Stimulated activated CD8-positive, alpha-beta memory T cell treated with anti-CD3 and anti-CD28 coated beads, Interleukin-4, amount 100 ng/mL, for 24 hours (primary cell): ENCODE measurements at places on chromosomes 12 and 14.

DNA sequence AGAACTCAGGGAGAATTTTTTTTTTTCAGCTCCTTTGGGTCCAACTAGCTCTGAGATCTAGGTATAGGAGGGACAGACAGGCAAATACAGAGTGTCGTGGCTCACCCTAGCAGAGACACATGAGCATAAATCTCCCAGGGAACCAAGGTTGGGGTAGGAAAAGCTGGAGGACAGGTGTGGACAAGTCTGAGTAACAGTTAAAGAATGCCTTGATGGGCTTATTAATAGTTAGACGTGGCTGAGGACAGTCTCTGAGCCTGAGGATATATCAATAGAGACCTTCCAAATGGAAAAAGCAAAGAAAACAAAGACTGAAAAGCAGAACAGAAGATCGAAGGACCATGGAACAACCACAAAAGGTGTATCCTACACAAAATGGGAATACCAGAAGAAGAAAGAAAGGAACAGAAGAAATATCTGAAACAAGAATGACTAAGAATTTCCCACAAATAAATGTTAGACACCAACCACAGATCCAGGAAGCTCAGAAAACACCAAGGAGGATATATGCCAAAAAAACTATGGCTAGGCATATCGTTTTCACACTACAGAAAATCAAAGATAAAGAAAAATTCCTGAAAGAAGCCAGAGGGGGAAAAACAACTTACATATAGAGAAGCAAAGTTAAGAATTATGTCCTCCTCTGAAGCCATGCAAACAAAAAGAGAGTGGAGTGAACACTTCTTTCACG is 80.9 kb downstream of the PTPRB start:
- no peak for DNase-seq

DNA sequence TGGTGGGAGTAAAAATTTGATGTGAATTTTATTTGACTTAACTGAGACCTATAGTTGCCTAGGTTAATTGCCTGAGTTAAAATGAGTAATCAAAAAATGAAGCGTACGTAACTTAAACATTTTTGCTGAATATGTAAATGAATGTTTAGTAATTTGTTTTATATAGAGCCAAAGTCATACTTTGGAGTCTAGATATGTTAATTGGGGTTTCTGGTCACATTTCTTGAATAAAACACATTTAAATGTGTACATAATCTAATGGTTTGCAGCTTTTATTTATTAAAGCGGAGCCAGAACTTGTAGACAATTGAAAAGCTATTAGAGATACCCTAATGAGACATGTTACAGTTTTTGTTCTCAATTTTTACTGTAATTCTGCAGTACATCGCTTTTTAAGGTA is 71.2 kb downstream of the AEBP2 start:
- no peak for DNase-seq

GRCh38 chr12:106149096-106149784 is 10.5 kb upstream of the NUAK1 start:
- DNase-seq: no peak

DNA sequence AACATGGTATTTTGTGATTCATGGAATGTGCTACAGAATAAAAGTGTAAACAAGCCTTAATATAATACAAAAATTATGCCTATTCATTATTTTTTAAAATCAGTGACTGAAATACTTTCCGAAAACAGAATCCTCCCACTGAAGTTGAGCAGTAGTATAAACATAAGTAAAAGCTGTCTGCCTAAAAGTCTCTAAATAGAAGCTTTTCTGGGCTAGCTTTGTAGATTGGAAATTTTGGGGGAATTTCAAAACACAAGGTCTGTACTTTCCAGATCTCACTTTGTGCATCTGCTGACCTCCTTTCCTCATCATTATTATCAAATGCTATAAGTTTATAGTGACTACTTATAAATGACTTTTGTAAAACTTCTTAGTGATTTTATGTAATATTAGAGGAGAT is 80.4 kb upstream of the TRHDE start:
- no peak for DNase-seq

GRCh38 chr12:130819681-130820080 is 19.4 kb downstream of the STX2 start:
- DNase-seq: no peak

DNA sequence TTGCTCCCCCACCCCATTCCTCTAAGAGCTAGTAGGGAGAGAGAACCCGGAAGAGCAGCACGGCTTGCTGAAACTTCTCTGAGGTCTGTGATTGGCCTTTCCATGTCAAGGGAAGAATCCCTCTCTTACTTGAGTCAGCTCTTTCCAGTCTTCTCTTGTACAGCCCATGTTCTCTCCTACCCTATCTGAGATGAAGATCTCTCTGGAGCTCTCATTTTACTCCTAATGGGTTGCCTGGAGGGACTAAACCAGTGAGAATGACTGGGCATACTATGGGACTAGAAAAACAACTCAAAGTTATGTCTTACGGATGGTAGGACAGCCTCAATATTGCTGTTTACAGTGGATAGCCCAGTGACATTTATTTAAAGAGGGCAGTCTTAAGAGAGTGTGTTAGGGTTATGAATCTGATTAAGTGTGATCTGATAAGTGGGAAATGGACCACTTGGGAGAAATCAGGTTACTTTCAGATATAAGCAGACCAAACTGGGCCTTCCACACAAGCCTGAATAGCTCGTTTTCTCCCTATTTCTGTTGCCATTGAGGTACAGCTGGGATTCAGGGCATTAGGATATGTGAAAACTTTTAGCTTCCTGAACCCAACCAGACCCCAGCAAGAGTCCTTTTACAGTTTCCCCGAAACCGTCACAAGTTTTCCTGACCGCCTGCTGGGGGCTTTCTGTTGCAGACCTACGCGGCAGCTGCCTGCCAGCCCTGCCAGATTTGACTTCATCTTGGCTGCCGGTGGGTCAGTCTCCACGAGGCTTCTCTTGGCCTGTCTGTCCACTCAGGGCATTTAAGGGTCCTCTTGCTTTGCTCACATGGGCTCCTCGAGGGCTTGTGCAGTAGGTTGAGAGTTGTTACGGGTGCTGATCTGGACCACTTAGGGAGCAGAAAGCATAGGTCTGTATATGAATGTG is 16.9 kb downstream of the ETV6 start:
- DNase-seq: no peak
